ENCODE measurements at places on chromosomes 13 and 19.
A peak's percentile ranks its signal among the peaks of the same experiment; 100 is the strongest.

DNA sequence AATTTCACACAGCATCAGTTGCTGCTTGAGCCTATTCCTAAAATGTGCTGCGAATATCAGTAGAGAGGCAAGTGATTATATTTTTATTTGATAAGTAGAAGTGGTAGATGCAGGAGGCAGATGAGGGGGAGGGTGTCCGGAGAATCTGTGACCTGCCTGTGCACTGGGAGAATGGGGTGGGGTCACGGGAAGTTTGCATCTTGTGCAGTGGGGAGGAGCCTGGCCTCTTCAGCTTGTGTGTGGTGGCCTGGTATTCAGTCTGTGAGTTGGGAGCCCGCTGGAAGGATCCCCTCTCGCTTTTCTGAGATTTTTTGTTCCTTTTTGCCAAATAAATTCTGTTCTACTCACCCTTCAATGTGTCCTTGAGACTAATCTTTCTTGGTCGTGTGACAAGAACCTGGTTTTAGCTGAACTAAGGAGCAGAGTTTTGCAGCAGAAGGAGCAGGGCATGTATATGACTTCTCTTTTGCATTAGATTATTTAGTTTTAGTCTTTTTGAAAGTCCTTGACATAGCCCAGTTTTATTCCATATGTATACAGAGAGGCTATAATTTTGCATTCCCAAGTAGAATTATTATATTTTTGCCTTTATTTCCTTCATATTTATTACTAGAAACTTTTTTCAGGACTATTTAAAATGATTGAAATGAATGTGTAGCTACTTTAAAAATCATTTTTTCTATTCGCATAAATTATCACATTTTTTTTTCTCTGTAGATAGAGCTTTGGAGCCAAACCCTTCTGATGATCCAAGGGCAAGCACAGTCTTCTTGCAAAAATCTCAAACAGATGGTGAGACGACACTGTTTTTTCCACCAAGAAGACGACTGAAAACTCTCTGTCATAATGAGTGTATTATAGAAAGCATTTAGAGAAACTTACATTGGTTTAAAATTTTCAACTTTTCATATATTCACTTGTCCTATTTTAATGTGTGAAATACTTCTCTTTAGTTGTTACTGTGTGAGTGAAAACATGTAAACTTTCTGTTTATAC, 1257.2 kb downstream of the UQCRFS1 start:
- DNase-seq, result no peak

DNA sequence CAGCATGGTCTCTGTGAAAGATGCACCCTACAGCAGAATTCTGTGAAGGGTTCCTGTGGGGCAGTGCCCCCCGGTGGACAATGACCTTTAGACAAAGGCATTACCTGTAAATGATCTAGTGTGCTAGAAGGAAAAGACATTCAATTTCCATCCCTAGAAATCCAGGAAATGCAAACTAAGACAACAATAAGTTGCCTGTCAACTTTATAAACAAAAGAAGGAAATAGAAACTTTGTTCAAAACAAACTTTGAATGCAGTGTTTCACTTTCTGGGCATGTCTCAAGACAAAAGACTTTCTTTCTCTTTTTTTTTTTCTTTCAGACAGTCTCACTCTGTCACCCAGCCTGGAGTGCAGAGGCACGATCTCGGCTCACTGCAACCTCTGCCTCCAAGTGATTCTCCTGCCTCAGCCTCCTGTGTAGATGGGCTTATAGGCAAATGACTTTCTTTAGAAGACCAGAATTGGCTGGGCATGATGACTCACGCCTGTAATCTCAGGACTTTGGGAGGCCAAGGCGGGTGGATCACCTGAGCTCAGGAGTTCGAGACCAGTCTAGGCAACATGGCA, 15.5 kb downstream of the TEX101 start:
- no peak for DNase-seq

GRCh38 chr19:18065173-18065495, 21.6 kb downstream of the IL12RB1 start:
- no peak for DNase-seq

- no peak for DNase-seq
Observed at GRCh38 chr13:21071924-21072323, 10.5 kb upstream of the LATS2 start.

- peak; percentile 63 for DNase-seq
Observed at GRCh38 chr13:36345438-36346221, 564 bp downstream of the SPART start.

DNA sequence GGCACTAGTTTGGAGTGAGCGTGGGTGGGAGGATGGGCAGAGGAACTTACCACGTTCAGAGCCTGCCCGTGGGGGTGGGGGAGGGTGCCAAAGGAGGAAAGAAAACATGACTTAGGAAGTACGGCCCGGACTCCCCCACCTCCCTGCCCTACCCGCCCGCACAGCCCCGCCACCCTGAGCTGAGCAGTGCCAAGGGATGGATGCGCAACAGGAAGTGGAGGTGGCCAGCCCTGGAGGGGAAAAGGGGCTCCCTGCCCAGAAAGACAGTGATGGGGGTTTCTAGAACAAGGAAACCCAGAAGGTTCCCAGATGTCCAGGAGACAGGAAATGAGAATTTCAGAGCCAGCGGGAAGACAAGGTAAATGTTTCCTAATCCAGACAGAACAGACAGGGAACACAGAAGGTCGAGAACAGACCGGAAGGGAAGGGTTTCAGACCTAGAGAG, 6.3 kb downstream of the TEAD2 start:
- DNase-seq, result no peak

DNA sequence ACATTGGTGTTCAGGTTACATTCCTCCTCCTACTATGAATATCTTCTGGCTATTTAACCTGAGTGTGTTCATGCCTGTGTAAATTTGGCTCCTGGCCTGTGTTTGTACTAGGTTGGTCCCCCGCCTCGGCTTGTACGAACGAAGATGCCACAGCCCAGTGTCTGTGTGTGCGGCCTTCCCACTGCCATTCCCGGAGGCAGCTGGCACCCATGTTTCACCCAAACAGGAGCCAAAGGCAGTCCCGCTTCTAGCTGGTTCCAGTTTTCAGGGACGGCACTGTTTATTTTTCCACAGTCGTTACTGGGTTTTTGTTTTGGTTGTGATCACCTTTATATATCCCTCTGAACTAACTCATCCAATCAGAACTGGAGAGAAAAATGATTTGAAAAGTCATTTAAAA, 102.5 kb upstream of the ZNF536 start:
- DNase-seq, result no peak

- no peak for DNase-seq
Observed at GRCh38 chr13:22262001-22262885, 591.4 kb downstream of the FGF9 start.

DNA sequence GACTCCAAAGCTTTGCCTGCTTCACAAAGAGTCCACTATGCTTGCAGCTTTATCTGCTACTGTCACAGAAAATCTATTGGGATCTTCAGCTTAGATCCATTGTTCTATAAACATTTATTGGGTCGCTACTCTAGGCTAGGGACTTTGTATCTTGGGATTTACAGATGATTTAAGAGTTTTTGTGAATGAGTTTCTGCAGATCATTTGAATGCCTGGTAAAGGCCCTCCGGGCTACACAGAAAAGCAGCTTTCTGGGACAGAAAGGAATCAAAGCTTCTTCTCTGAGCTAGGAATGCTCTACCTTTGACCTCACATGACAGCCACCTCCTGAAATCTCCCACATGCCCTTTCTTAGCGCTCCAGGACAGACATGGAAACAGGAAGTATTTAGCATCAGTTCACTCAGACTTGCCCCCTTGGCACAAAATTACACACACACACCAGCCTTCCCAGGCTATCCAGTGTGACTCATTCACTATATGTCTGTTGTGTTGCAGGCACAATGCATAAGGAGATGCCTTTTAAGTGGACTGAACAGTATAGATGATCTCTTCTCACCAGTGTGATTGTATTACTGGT, 492.4 kb downstream of the DACH1 start:
- DNase-seq, result no peak

- DNase-seq, result no peak
Observed at GRCh38 chr19:54393381-54393780, 21.9 kb upstream of the TTYH1 start.

GRCh38 chr19:5138606-5139582, 170.0 kb downstream of the KDM4B start:
- DNase-seq, result peak; percentile 49

- DNase-seq, result no peak
Observed at GRCh38 chr13:54367639-54368271, 1339.1 kb downstream of the OLFM4 start.

- DNase-seq, result no peak
Observed at GRCh38 chr13:112255550-112256120, 120.5 kb upstream of the SPACA7 start.

DNA sequence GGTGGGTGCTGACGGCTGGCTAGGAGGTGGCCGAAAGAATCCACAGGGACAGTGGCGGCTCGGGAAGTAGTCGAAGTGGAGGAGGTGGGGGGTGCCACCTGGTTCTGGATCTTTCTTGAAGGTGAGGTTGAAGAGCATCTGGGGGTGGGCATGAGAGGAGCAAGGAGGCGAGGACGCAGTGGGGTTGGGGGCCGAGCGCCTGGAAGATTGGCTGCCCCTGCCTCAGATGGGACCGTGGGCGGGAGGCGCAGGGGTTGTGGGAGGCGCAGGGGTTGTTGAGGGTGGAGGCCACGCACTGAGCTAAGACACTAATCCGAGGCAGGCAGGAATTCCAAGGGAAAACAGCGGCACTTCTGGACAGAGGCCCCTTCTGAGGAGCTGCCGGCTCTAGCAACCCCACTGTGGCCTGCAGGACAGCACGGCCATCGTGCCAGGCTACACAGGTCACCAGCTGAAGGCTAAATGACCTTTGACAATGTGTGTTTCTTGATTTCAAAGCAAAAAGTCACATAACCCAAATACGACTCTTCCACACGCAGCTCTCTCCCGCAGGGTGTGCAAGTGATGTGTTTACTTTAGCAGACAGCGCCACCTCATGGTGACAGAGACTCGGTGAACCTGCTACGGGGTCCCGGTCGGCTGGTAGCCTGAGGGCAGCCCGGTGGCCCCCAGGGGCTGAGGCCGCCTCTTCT, 44.1 kb upstream of the RANBP3 start:
- peak; percentile 35 for DNase-seq

DNA sequence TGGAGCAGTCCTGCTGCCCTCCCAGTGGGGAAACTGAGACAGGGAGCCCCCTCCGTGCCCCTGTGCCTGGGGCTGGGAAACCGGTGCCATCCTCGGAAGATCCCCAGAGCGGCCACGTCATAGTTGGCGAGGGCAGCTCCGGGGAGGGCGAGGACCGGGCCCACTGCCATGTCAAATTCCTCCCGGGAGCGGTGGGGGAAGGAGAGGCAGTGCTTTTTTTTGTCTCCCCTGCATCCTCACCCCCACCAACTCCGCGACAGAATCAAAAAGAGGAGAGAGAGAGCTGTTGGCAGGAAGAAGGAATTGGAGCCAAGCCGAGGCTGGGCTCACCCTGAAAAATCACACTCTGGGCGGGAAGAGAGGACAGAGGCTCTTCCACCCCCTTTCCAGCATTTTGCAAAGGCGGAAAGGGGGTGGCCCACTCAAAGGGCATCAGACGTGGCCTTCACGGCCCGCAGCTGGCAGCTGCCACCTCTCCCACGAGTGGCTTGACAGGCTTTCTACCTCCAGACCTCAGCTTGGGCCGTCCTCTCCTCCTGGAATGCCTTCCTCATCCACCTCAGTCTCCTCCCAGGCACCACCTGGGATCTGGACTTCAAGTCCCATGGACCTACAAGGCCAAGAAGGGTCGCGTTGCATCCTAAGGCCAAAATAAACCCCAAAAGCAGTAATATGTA, 19.6 kb upstream of the NFIC start:
- no peak for DNase-seq

- DNase-seq, result no peak
Observed at GRCh38 chr19:46890423-46891170, 29.8 kb downstream of the ARHGAP35 start.

- DNase-seq, result no peak
Observed at GRCh38 chr13:38417241-38417640, 67.6 kb downstream of the UFM1 start.

DNA sequence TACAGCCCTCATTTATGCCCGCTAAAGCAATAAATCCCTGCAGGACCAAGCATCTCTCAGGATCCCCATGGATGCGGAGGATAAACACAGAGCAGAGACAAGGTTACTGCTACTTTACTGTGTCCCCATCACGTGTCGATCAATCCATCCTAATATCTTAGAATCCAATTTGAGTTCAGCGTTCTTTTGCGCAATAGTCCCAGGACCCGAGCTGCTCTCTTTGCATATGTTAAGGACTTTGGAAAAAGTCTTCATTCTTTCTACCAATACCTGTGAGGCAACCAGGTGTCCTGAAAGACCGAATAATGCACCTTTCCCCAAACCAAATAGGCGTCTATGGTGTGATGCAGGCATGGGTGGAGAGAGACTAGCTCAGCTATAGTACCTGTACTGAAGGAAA, 38.0 kb upstream of the URAD start:
- no peak for DNase-seq

- DNase-seq, result peak; percentile 44
Observed at GRCh38 chr19:12773571-12773970, 1.8 kb downstream of the HOOK2 start.

GRCh38 chr13:26619358-26619757, 61.9 kb downstream of the WASF3 start:
- no peak for DNase-seq

GRCh38 chr13:19685437-19685836, 52.0 kb downstream of the MPHOSPH8 start:
- no peak for DNase-seq

DNA sequence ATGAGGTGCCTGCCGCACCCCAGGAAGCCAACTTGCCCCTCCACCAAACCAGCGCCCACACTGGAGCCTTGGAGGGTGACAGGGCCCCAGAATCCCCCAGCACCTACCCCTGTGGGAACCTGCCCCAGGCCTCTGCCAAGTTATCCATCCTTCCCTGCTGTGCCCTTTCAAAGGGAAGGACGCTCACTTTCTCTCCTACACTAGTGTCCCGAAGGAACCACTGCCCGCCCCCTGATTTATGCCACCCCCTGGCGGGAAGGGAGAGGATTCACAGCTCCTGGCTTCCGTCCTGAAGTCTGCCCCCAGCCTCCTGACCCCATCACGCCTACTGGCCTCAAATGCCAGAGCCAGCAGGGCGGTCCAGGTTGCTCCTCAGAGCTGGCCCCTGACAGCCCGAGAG, 1.4 kb downstream of the EVI5L start:
- DNase-seq, result no peak
